ENCODE measurements at places on chromosomes 1 and 21. TPM values are rescaled to one million over a fixed set of nuclear protein-coding genes. Genes with fewer than 3 reads are reported as not detected.

GRCh38 chr1:119988306-119989062 lies 81.0 kb downstream of the NOTCH2 start:
- no peak for DNase-seq

- DNase-seq, result no peak
Observed at GRCh38 chr1:198087831-198088230, 69.0 kb upstream of the NEK7 start.

- no peak for DNase-seq
Observed at GRCh38 chr21:42391297-42391696, 4.6 kb downstream of the TMPRSS3 start.

DNA sequence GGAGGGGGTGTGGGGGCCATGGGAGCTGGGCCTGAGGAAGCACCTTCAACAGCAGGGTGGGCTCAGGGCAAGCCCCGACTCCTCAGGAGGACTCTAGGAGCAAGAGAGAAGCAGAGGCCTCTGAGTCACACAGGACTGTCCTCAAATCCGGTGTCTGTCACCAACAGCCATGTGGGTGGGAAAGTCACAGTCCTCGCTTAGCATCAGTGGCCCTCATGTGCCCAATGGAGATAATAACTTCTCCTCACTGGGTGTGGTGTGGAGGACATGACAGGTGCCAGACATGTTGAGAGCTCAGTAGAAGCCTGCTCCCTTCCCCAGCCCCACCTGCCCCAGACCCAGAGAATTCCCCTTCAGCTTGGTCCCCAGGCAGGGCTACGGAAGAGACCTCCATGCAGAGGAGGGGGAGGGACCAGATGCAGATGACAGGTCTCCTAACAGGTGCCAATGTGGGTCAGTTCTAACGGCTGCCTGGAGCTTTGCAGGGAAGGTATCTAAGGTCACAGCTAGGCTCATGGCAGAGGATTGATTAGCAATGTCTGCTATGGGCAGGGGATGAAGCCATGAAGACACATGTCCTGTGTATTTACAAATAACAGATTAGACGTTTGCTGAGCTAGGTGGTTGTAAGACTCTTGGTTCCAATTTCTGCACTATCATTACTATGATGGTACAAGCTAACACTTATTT lies 30.2 kb downstream of the TTC39A start:
- no peak for DNase-seq

- DNase-seq, result no peak
Observed at GRCh38 chr1:171141688-171142415, 43.2 kb upstream of the FMO2 start.

DNA sequence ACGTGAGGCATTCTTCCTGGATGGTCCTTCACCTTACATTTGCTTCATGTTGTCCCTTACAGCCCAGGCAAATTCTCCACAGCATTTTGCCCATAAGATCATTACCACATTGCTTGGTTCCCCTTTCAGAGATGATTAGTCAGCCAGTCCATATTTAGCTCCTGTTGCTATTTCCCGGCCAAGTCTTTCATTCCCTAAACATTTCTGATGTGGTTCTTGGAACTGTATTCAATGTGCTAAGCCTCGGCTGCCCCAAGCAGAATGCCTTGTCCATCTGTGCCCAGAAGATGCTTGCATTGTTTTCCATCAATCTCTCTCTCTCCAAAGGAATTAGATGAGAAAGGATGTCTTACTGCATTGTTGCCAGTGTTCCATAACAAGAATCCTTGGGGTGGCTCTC lies 420.9 kb upstream of the CAMK1G start:
- no peak for DNase-seq

GRCh38 chr1:23417570-23417969 lies 7.0 kb downstream of the TCEA3 start:
- DNase-seq, result no peak

GRCh38 chr1:193498088-193498655 lies 311.8 kb upstream of the B3GALT2 start:
- DNase-seq, result no peak

DNA sequence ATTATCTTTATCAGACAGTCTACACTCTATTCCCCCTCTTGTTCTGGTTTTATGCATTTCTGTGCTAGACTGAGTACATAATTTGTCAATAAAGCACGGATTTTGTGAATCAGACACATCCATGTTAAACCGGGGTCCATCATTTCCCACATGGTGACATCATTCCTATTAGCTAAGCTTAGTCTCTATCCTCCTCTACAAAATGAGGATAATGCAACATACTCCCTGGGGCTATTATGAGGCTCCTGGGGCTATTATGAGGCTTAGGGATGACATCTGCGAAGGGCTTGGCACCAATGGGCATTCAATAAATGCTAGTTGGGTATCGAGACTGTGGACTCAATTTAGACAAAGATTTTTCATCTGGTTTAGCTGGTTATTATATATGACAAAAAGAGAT lies 25.1 kb upstream of the APP start:
- DNase-seq, result no peak

DNA sequence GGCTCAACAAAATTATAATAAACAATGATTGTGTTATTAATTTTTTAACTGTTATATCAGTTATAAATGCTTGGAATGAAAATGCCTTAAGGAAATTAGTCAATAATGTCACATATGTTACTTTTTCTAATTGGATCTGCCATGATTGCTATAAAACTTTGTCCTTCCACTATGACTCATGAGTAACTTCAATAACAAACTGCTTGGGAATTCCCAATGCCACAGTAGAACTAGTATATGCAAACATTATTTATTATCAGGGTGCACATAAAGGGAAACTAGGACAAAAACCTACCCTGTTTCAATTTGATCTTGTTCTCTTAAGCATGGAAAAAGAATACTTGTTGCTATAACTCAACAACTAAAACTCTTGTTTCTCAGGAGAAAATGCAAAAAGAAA lies 59.1 kb upstream of the PDC start:
- DNase-seq, result no peak

- DNase-seq, result no peak
Observed at GRCh38 chr1:67759692-67760029, 73.6 kb downstream of the GNG12 start.

DNA sequence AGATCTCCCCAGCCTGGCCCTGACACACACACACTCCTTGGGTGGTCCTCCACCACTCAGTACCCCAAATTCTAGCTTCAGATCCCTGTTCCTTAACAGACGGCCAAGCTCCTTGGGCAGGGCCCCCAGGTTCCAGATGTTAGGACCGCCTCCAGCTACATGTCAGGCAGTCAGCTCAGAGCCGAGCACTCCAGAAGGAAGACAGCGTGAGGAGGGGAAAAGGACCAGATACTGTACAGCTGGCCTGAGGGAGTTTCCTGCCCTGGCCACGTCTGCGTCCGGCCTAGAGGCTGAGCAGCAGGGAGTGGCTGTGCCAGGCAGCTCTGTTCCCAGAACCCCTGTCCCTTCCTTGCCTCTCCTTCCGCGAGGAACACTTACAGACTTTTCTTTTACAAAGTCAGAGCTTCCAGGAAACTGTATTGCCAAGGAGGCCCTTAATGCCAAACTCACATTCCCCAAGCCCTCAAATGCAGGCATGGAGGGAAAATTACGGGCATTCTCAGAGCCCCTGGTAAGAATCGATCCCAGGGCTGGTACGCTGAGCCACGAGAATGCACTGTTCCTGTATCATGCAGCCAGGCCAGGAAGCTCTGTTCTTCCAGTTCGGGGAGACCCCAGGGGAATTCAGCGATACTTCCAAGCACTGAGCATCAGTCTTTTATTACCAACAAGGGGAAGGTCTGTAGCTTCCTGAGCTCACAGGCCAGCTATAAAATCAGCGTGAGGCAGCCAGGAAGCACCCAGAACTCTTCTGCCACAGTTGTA lies 45.2 kb upstream of the CNTN2 start:
- no peak for DNase-seq

DNA sequence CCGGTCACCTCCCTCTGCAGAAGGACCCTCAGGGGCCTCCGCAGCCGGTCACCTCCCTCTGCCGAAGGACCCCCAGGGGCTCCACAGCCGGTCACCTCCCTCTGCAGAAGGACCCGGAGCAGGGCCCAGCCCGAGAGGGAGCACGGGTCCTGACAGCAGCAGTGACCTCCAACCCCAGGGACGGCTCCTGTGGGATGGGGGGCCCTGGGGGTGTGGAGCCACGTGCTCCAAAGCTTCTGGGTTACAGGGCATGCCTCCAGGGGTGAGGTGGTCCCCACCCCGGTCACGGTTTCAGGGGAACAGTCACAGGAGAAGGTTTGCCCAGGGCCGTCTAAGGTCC lies 40.3 kb downstream of the SLC19A1 start:
- DNase-seq, result peak; percentile 34

- DNase-seq, result no peak
Observed at GRCh38 chr1:67771152-67771551, 62.1 kb downstream of the GNG12 start.

DNA sequence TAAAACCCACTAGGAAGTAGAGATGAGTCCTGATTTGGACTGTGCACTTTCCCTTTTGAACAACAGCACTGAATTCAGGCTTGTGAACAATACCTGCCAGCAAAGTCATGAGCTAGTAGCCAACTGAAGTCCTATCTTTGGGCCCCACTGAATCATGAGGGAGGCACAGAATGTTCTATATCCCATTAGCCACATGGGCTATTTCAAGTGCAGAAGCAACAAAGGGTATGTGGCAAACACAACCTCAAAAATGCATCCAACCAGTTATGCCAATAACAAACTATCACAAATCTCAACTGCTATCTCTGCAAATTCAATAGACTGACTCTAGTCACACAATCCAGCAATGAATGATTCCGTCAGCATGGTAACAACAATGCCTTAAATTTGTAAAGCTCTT lies 276.0 kb downstream of the MRPL39 start:
- DNase-seq, result no peak

- DNase-seq, result no peak
Observed at GRCh38 chr1:168333562-168334276, 53.0 kb downstream of the TBX19 start.

GRCh38 chr1:93989601-93990000 lies 80.4 kb upstream of the GCLM start:
- DNase-seq, result no peak

- DNase-seq, result no peak
Observed at GRCh38 chr1:109796484-109797302, 33.0 kb upstream of the EPS8L3 start.

DNA sequence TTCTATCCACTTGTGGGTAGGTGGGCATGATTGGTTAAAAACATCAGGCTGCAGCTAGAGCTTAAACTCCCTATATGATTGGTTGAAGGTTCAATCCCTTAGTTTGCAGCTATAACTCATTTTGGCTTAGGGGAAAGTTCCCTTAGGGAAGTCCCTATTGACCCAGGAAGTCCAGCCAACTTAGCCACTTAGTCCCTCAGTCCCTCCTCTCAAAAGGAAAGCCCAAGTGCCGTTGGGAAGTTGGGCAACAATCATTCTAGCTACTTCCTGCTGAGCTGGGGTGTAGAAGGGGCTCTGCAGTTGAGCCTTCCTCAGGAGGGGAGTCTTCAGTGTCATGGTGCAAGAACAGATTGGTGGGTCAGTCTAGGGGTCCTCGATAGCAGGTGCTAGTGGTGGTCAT lies 12.2 kb downstream of the MSTO1 start:
- no peak for DNase-seq

DNA sequence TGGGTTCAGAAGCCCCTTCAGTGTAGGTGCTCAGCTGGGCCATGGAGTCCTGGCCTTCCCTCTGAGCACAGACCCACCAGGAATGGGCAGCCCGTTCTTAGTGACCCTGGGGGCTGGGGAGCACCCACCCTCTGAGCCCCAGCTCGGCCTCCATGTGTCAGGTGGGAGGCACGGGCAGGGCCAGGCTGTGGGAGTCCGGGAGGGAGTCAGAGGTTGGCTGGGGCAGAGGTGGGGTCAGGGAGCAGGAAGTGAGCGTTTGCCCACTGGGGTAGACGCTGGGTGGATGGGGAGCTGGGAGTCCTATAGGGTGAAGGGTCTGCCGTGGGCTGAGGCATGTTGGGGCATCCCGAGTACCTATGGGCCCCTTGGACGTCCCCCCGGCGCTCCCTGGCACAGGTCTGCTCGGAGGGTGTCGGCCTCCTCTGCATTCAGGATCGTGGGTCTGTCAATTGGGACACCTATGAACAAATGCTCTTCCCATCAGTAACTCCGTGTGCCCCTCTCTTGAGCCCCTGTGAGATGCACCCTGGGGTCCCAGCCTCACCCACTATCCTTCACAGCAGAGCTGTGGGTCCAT lies 30.5 kb downstream of the COL18A1 start:
- no peak for DNase-seq

DNA sequence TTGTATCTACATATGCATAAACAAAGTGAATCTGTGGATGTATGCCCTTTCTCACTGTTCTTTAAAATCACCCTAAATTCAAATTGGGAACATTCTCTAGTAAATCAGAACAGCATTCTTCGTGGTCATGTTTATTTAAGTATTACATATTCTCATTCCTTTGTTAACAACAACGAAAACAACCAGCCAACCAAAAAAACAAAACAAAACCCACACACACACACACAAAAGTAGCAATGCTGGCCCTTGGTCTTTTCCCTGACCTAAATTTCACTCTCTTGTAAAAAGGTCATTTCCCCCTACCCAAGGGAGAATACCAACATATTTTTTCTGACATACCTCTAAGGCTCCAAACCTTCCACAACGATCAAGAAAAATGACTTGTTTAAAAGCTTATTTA lies 102.6 kb downstream of the NRIP1 start:
- DNase-seq, result no peak

DNA sequence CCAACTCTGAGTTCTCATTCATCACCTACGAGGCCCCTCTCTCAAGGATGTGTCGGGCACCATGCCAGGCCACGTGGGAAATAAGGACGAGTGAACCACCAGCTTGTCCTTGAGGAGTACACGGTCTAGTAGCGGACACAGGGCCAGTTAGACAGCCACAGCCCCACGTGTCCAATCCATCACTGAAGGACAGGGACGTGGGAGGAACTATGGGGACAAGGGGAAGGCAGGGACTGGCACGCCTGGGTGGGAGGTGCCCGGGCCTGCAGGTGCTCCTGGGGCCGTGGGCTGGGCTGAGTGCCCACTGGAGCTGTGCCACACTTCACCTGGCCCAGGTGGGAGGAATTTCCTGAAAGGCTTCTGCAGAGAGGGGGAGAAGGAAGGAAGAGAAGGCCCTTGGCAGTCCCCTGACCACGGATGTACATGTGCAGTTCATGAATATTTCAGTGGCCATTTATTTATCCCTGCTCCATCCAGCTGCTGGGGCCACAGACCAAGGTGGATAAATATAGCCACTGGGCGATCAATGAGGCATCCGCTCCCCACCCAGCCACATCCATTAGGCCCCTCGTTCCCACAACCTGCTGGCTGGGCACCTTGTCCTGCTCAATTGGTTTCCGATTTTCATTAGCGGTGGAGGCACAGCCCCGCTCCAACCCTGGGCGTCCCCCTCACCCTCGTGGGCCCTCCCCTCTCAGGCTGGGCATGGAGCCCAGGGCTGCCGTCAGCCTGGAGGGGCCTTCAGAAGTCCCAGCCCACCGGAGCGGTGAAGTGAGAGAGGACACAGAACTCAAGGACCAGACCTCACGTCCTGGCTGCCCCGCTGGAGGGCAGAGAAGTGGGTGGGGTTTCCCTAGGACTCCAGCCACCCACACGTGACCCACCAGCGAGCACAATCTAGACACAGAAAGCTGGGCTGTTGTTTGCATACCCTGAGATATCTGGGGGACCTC lies 59.5 kb downstream of the CASZ1 start:
- DNase-seq, result peak; percentile 86

The FAM167B gene
- total RNA-seq, result 21.9 TPM

The ADAM30 gene
- total RNA-seq, result not detected

The SPRR2F gene
- not detected for total RNA-seq

The ANGPTL3 gene
- not detected for total RNA-seq

The IL19 gene
- total RNA-seq, result not detected

The DLGAP3 gene
- 0.18 TPM for total RNA-seq

The PLA2G2F gene
- not detected for total RNA-seq

The GJA5 gene
- total RNA-seq, result 44.5 TPM
